ENCODE measurements at places on chromosomes 5 and 9. TPM values are rescaled to one million over a fixed set of nuclear protein-coding genes. Genes with fewer than 3 reads are reported as not detected.

Gene TUSC1
- 5.9 TPM for total RNA-seq

Gene PCDHB7
- not detected for total RNA-seq

Gene PHF24
- 0.09 TPM for total RNA-seq

Gene KIAA0825
- 0.55 TPM for total RNA-seq

Gene UNC5A
- total RNA-seq = 0.33 TPM

Gene IFNK
- not detected for total RNA-seq

Gene OR1Q1
- total RNA-seq = not detected

Gene SQSTM1
- total RNA-seq = 1,201 TPM

Gene SUSD3
- total RNA-seq = 1.2 TPM

Gene TMEM8B
- 1.8 TPM for total RNA-seq

Gene TSSK1B
- total RNA-seq = not detected

Gene PRSS3
- total RNA-seq = 14.7 TPM

Gene SCGB3A2
- not detected for total RNA-seq

Gene ADRA1B
- total RNA-seq = 19.1 TPM

Gene HEMGN
- total RNA-seq = not detected

Gene DPH7
- total RNA-seq = 32.1 TPM

Gene PRLR
- total RNA-seq = 0.39 TPM

Gene LCN12
- 1.8 TPM for total RNA-seq

Gene INSL4
- total RNA-seq = 16.3 TPM

Gene LRRC26
- total RNA-seq = 1.6 TPM

Gene NOXA1
- 1.5 TPM for total RNA-seq

Gene OSMR
- total RNA-seq = 77.8 TPM

Gene TEX48
- not detected for total RNA-seq

Gene PCSK1
- 0.16 TPM for total RNA-seq

Gene MSMP
- total RNA-seq = not detected

Gene ECM2
- total RNA-seq = not detected

Gene DNM1
- total RNA-seq = 59.8 TPM

Gene NUDCD2
- 34.8 TPM for total RNA-seq

Gene BARHL1
- not detected for total RNA-seq

Gene RIC1
- 13.8 TPM for total RNA-seq

Gene SMIM33
- total RNA-seq = not detected

Gene CCNG1
- 65.4 TPM for total RNA-seq
